H54 (cell line): ENCODE measurements at places on chromosomes 2 and 18.

DNA sequence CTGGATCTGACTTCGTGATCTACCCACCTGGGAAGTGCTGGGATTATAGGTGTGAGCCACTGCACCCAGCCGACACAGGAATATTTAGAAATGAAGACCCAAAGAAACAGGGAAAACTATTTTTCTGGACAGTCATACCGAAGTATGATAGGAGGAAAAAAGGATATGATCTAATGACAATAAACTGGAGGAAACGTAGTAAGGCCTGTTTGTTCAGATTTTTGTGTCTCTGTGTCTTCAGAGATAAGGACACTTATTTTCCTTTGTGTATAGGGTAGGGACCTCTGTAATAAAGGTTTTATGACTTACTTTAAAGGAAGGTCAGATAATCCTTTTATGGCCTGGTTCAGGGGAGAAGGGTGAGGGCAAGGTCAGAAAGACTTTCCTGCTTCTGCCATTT lies 55.9 kb downstream of the GTF2A1L start:
- DNase-seq, result no peak

- no peak for DNase-seq
Measured at GRCh38 chr18:78292618-78293380, 686.8 kb upstream of the SALL3 start.

GRCh38 chr2:10971161-10971887 lies 59.6 kb downstream of the KCNF1 start:
- no peak for DNase-seq

DNA sequence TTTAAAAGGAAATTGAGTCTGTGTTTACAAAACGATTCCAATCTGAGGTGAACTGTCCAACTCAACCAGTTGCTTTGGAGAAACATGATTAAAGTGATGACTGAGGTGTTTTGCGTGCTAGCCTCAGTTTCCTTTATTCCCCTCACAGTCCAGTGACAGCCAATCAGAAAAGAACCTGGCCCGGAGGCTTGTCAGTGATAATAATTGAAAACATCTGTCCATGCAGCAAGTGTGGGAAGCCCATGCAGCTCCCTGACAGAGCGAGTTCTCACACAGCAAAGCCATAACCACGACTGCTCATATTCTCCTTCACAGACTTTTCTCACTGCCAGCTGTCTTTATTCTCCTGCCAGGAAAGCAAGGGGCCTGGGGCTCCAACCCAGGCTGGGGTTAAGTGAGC lies 613.4 kb downstream of the ARHGAP15 start:
- DNase-seq, result no peak

- DNase-seq, result no peak
Measured at GRCh38 chr18:75365837-75366236, 61.7 kb downstream of the SMIM21 start.

DNA sequence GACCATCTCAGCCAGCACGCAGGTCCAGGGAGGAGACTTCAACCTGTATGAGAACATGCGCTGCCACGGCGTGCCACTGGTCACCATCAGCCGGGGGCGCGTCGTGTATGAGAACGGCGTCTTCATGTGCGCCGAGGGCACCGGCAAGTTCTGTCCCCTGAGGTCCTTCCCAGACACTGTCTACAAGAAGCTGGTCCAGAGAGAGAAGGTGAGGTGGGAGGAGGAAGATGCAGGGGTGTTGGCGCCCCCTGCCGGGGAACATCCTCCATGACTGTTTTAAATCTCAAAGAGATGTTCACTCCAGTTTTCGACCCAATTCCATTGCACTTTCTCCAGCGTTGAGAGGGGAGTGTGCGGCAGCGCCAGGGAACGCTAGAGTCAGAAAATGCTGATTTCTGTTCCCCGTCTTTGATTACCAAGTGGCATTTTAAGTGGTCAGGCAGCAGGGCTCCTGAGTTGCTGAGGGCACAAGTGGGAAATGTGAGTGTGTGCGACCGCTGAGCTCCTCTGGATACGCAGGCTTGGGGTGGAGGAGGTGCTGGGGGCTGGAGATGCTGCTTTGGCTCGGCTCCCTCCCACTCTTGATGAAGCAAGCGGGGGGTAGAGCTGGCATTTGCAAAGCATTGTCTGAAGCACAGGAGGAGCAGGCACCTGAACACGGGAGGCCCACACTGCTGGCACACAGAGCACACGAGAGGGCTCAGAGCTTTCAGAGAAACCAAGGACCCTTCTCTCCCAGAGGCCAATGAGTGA lies 27.7 kb upstream of the MAPRE3 start:
- peak; percentile 76 for DNase-seq

GRCh38 chr18:59878644-59879043 lies 21.2 kb upstream of the PMAIP1 start:
- no peak for DNase-seq

- DNase-seq, result no peak
Measured at GRCh38 chr18:58900015-58900649, 35.5 kb downstream of the ZNF532 start.

DNA sequence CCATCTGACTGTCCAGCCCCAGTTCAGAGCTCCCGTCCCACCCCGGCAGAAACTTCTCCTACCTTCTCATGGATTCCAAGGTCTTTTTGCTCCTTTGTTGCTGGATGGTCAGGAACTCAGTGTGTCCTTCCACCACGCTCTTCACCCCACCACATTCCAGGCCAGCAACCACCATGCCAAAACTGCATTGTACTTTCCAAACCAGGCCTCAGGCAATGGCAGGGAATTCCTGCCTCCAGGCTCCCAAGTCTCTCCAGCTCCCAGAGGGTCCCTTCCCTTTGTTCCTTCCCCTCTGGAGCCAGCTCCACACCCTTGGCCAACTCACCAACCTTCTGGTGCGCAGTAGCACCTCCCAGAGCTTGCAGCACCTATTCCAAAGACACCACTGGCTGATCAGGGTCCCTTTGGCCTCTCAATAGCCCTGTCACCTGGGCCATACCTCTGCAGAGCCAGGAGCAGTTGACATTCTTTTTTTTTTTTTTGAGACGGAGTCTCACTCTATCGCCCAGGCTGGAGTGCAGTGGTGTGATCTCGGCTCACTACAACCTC lies 8.1 kb downstream of the CHMP1B start:
- DNase-seq, result no peak

GRCh38 chr2:73006969-73007710 lies 64.4 kb downstream of the SFXN5 start:
- no peak for DNase-seq

- no peak for DNase-seq
Measured at GRCh38 chr2:12304564-12305171, 412.1 kb upstream of the TRIB2 start.

DNA sequence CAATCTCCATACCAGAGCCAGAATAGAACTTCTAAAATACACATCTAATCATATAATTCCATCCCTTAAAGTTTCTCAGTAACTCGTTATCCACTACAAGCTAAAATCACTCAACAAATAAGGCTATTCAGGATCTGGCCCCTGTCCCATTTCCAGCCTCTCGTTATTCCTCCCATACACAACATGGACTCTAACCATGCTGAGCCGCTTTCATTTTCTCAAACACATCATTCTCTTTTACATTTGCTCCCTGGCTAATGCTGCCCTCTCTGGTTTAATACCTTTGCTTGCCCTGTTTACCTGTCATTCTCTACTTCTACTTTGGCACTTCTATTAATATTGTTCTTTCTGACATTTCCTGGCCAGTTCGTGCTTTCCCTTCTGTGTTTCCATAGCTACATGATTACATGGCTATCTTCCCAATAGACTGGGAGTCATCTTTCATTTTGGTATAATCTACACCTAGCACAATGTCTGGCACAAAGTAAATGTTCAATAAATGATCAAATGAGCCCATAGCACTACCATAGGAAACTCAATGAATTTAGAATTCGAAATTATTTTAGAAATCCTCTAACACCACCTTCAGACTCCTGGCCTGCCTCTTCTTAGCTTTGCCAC lies 163.6 kb upstream of the VRK2 start:
- DNase-seq, result no peak

GRCh38 chr18:1805521-1805920 lies 765.8 kb downstream of the METTL4 start:
- DNase-seq, result no peak

- DNase-seq, result no peak
Measured at GRCh38 chr18:48201337-48202005, 207.7 kb downstream of the ZBTB7C start.

GRCh38 chr2:26905341-26906198 lies 57.6 kb downstream of the DPYSL5 start:
- no peak for DNase-seq

DNA sequence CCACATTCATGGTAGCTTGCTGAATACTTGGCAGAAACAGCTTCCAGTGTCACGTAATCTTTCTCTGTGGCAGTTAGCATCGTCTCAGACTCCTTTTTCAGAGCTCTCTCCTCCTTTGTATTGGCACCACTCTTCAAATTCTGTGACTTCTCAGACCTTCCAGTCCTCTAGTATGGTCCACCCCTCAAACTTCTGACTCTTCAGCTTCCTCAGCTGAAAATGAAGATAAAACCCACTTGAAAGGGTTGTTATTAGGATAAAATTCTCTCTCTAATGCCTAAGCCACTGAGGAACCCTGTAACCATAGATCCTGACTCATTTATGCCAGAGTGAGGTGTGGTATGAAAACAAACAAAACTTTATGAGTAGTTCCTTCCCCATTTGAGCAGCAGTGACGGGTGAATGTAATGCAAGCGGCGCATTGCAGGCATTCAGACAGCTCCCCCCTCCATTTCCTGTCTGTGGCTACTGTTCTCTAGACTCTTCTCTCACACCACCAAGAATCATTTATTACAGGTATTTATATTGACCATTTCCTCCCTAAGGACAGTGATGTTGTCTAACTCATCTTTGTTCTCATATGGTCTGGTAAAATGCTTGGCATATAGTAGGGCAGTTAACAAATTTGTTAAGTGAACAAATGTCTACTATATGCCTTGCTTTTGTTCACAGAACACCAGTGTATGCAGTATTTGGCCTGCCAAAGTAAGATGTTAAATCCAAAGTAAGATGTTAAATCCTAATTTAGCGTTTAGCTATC lies 35.3 kb downstream of the GALNT1 start:
- peak; percentile 19 for DNase-seq

DNA sequence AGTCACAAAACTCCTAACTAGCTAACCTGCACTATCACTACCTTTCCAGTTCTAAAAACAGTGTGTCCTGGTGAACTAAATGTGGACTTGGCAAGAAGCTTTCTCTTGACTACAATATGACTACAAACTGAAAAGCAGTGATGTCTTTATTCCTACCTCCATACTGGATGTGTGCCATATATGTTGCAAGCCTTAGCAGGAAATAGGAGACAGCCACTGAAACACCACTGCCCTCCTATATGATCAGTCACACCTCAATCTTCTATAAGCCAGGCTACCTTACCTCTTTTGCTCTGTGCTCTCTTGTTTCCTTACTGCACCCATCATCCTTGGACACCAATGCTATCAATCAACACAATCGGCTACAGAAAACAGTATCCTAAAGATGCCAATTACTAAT lies 34.1 kb downstream of the SS18 start:
- no peak for DNase-seq

DNA sequence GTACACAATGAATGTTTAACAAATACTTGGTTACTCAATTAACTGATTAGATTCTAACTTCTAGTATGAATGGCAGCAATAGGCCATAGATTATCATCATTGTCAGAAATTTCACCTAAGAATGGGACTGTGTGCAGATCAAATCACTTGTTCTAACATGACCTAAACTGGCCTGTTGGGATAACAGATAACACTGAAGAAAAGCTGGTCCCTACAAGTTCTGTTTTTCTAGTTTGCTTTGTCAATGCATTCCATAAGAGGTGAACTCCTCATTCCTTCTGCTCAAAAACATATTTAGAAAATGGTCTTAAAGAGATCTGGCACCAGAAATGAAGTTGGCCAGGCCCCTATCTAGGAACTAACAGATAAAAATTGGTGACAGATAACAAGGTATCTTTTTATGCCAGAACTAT lies 175.4 kb downstream of the THADA start:
- no peak for DNase-seq

GRCh38 chr2:168524005-168524404 lies 67.9 kb downstream of the CERS6 start:
- no peak for DNase-seq

DNA sequence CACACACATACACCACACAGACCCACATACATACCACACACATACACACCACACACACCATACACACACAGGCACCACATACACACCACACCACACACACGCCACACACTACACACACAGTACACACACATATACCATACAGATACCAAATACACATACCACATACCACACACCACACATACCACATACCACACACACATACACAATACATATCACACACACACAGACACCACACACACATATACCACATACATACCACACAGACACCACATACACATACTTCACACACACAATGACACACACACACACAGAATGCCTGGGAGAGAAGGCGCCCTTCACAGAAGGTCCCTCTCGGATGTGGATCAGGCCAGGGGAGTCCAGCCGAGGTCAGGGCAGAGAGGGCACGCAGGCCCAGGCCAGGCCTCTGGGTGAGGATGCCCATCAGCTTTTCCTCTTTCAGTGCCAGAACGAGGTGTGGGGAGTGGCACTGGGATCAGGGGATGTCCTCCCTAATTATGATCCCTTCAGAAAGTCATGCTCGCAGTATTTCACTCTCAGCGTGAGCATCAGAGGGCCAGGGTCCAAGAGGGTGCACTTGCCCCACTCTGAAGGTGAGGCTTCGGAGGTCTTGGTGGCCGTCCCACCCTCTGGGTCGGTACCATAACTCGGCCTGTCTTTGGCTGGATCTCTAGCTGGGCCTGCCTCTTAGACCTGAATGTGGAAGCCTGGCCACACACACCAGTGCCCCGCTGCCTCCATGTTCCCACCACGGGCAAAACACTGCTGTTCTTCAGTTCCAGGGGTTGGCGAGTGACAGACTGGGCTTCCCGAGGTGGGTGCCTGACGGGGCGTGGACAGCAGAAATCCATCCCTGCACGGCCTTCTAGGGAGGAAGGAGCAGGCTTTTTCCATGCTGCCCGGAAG lies 70.6 kb upstream of the ODC1 start:
- no peak for DNase-seq
